ENCODE measurements at places on chromosomes 3 and 15. TPM values are rescaled to one million over a fixed set of nuclear protein-coding genes. Genes with fewer than 3 reads are reported as not detected.

GHRL gene
- not detected for polyA plus RNA-seq

SNTN gene
- polyA plus RNA-seq: not detected

GOLGA8S gene
- polyA plus RNA-seq: 0.02 TPM

MST1R gene
- polyA plus RNA-seq: 104 TPM

ZMYND10 gene
- 0.53 TPM for polyA plus RNA-seq

CP gene
- polyA plus RNA-seq: not detected

GOLGA8H gene
- polyA plus RNA-seq: not detected

DNA sequence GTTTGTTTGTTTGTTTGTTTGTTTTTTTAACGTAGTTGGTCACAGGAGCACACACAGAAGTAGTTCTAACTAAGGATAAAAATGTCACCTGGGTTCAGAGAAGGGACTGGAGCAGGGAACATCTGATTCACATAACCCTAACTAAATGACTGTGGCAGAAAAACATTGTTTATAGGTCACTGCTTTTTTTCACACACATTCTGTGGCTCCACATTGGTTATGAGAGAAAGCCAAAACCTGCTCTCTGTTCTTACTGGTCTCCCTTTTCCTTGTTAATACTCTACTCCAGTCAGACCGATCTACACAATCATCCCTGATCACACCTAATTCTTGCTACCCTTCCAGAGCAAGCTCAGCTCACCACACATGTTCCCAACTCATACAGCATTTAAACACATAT, 190.4 kb upstream of the ICE2 start:
- DNase-seq: no peak

- DNase-seq: no peak
Measured at GRCh38 chr15:70203981-70204560, 106.4 kb upstream of the TLE3 start.

- DNase-seq: peak; percentile 42
Measured at GRCh38 chr3:58237238-58237940, at the start of gene ABHD6. TSS of gene ABHD6 (plus strand) at chr3:58237792. CDS start at chr3:58256587, 18,795 bp downstream.

GRCh38 chr3:126149256-126149902, 31.0 kb downstream of the ALDH1L1 start:
- no peak for DNase-seq

- no peak for DNase-seq
Measured at GRCh38 chr15:80153900-80154299, 1.1 kb downstream of the FAH start.

DNA sequence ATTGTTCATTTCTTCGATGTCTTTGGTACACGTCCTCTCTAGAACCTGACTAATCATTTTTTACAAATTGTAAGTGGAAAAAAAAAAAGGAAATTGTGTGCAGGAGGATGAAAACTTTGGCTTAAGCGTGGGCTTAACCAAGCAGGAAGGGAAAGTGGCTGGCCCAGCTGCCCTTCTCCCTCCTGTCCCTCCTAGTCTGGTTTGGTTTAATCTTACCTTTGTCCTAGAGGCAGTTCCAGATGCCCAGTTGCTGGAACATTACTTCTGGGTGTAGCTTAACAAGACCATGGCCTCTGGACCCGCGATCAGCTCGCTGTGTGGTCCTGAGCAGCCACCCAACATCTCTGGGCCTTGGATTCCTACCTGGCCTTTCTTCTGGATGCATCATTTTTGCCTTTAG, 15.4 kb downstream of the PAQR5 start:
- no peak for DNase-seq

DNA sequence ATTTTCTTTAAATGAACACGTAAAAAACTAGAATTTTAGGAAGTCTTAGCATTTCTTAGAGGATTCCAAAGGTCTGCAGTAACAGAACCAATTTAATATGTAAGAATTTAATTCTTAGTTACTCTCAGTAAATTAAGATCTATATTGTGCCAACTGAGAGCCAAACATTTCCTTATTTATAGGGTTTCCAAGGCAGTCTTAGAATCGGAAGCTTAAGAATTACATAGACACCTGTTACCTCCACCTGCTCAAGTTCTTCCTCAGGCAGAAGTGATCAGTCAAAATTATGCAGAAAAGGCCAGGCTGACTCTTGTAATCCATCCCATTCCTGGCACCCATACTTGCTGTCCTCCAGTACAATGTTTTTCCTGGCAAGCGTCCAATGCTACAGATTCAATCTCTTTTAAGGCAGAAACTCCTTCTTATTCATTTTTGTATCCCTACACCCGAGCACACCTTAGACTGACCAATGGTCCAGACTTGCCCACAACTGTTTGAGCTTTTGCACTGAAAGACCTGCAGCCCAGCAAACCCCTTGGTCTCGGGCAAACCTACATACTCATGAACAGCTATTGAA, 64.3 kb downstream of the NCEH1 start:
- no peak for DNase-seq

DNA sequence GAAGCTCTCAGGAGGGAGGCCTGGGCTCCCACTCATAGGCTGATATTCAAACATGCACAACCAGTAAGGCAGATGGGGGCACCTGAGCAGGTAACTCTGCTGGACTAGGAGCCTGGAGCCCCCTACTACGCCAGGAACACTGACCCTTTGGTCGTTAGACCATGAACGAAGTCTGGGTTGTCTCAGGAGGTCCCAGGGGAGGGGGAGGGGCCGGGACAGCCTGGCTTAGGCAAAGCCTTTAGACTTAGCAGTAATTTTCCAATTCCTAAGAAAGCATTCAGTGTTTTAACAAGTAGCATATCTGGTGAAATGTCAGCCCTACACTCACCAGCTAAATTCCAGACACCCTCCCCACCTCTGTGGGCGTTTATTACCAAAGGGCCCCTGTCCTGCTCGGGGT, 67.4 kb upstream of the ST8SIA2 start:
- DNase-seq: no peak

Measured in foreskin keratinocyte (primary cell).